ENCODE measurements at places on chromosomes 16 and 17. TPM values are rescaled to one million over a fixed set of nuclear protein-coding genes. Genes with fewer than 3 reads are reported as not detected.
A peak's percentile ranks its signal among the peaks of the same experiment; 100 is the strongest.

GRCh38 chr17:34553907-34554306, 25.5 kb upstream of the TMEM132E start:
- DNase-seq = no peak

- DNase-seq = no peak
These were observed 55.8 kb upstream of the GSE1 start for GRCh38 chr16:85557083-85557970.

RNF157 gene
- 4.8 TPM for total RNA-seq

DNA sequence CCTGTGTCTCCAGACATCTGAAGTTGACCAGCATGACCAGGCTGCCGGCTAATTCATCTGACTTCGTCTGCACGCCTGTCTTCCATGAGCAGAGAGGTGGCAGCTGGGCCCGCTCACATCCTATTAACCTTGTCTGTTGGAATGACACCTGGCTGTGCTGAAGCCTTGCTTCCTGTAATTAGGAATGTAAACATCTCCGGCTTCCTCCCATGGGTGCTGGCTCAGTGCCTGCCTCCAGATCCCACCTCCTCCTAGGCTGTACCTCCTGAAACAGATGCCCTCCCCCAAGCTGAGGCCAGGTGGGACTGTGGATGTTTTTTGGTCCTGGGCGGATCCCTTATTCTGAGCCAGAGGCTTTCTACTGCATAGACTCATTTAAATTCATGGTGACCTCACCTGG, 296.3 kb downstream of the HS3ST4 start:
- no peak for DNase-seq

GRCh38 chr17:63929860-63930766, 2.0 kb downstream of the CD79B start:
- DNase-seq = peak; percentile 27

GRCh38 chr17:64064331-64064730, 43.9 kb upstream of the ICAM2 start:
- peak; percentile 55 for DNase-seq

- DNase-seq = no peak
These were observed 78.3 kb downstream of the RPA1 start for GRCh38 chr17:1907909-1908698.

DNA sequence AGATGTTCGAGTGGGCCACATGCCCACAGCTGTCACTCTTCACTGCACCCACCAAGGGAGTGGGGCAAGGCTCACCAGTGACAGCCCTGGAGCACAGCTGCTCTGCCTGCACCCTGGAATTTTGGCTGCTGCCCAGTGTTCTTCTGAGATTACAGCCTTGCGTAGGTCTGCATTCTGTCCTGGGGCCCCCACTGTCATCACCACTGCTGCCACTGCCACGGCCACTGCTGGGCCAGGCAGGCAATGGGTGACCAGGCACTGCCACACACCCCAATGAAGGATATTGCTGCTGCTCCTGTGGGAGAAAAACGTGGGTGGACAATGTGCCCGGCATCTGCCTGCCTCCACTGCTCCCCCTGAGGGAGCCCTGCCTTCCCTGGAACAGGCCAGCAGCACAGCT, 1717.0 kb downstream of the TP53TG3F start:
- no peak for DNase-seq

- no peak for DNase-seq
These were observed 24.8 kb downstream of the PDIA2 start for GRCh38 chr16:307691-308312.

GRCh38 chr17:64457156-64457555, 8.2 kb downstream of the MILR1 start:
- no peak for DNase-seq

DNA sequence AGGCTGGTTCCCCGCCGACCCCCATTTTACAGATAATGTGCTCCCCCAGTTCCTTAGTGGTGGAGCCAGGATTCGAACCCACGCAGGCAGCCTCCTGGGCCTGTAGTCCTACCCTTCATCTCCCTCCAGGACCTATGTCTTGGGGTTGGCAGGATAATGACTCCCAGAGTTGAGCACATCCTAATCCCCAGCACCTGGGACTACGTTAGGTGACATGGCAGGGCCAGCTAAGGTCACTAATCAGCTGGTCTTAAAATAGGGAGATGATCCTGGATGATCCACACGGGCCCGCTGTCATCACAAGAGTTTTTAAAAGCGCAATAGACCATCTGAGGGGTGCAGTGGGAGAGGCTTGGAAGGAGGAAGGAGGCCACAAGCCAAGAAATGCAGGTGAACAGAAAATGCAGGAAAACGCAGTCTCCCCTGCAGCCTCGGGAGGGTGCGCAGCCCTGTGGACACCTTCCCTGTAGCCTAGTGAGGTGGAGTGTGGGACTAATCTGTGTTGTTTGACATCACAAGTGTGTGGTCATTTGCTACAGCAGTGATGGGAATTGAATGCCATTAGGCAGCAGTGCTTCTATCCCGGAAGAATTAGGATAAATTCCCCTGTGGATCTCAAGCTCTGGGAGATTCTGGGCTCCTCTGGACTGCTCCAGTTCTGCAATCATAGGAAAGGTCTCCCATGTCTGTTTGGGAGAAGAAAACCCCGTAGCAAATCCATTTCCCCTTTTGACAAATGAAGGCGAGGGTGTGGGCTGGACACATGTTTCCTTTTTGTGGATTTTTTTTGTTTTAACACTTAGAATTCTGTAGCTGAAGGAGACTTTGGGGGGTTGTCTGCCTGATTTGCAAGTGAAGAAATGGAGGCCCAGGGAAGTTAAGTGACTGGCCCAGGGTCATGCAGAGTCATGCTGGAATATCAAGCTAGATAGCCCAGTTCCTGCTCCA, 297.7 kb downstream of the SEC14L1 start:
- no peak for DNase-seq

- DNase-seq = no peak
These were observed 78.3 kb downstream of the IRX3 start for GRCh38 chr16:54208237-54208636.

GRCh38 chr17:69423450-69423849, 9.0 kb downstream of the MAP2K6 start:
- DNase-seq = no peak

DNA sequence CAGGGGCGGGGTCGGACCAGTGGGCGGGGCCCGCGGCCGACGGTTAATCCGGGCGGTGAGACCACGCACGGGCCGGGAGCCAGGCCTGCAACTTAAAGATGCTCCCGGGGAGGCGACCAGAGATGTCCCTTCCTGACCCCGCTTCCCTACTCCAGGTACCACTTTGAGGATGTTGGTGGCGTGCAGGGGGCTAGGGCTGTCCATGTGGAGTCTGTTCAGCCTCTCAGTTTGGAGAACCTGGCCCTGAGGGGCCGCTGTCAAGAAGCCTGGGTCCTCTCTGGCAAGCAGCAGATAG, 580 bp downstream of the RANGRF start:
- DNase-seq = no peak

- no peak for DNase-seq
These were observed 664.5 kb downstream of the WWOX start for GRCh38 chr16:78763821-78764440.

Measured in adrenal gland (tissue), 19 donors.